ENCODE measurements at places on chromosomes 7 and 10. TPM values are rescaled to one million over a fixed set of nuclear protein-coding genes. Genes with fewer than 3 reads are reported as not detected.

DNA sequence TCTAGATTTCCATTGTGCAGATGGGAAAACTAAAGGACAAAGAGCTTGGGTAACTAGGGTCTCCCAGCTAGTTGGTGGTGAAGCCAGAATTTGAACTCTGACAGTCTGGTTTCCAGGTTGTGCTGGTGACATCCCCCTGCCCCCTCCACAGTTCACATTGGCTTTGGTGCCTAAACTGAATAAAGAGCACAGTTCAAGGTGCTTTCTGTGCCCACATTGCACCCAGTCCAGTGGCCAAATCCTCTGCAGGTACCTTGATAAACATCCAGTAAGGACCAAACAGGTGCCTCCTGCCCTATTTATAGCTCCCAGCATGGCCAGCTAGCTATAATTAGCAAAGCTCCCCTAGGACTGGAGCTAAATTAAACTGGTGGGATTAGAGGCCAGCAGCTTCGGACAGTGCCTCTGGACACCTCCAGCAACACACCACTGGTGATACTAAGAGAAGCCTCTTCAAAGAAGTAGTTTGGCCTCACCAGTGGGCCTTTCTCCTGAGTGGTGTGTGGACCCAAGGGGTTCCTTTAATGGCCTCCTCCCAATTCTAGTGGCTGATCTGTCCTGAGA lies 59.9 kb downstream of the KCNMA1 start:
- H3K27ac ChIP-seq = no peak overlapping the region
- H3K36me3 ChIP-seq = 0 out of 2 replicates have a peak, but pooled peaks cover 3% of the 10 kb centered on the region
- H3K27me3 ChIP-seq = no peaks in the 10 kb centered on the region
- DNase-seq = no peak
- no peak overlapping the region for H3K4me3 ChIP-seq

DNA sequence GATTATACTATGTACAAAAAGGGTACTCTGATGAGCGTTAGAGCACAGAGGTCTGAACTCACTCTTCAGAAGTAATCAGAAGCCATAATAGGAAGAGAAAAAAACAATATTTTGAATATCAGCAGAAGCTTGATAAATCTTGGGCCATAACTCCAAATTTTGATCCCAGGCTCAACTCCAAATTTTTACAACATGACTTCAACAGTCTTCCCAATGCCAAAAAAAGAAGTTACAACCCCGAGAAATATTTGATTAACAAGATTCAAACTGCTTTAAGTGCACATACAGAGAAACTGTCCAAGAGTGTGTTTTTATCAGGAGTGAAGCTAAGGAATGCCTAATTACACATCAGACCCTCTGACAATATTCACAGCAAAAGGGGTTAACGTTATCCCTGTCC lies 7.5 kb downstream of the MPP7 start:
- H3K27ac ChIP-seq = no peak overlapping the region
- H3K4me1 ChIP-seq = peaks cover 15% of the 10 kb centered on the region
- no peaks in the 10 kb centered on the region for H3K36me3 ChIP-seq

DNA sequence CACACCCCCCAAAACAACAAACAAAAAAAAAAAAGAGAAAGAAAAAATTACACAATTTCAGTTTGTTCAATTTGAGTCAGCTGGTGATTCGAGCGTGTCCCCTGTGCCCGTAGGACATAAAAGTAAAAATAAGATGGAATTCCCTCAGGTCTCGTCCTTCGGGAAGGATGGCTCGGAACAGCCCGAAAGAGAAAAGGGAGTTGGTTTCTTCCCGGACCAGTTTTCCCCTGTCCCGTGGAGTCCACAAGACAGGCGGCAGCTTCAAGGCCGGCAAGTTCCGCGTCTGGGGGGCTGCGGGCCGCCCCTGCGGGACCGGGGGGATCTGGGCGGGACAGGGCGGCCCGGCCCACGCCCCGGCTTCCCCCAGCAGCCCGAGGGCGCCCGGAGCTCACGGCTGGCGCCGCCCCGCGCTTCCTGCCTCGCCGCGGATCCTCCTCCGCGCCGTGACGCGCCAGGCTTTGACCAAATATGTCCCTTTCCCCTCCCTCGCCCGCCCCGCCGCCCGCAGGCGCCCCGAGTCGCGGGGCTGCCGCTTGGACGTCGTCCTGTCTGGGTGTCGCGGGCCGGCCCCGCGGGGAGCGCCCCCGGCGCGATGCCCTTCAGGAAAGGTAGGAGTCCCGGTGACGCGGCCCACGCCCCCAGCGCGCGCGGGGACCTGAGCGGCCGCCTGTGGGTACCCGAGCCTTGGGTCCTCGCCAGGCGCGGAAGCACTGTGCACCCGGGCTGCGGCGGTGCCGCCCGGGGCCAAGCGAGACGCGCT lies 55.8 kb downstream of the RBM17 start:
- H3K27ac ChIP-seq = no peak overlapping the region
- H3K36me3 ChIP-seq = no peaks in the 10 kb centered on the region
- H3K27me3 ChIP-seq = no peaks in the 10 kb centered on the region
- peak overlapping the region; percentile 75 for H3K4me3 ChIP-seq
- H3K4me1 ChIP-seq = peaks cover 6% of the 10 kb centered on the region

GRCh38 chr10:31374146-31374696 lies 55.2 kb downstream of the ZEB1 start:
- H3K36me3 ChIP-seq = no peaks in the 10 kb centered on the region
- H3K27me3 ChIP-seq = no peaks in the 10 kb centered on the region
- no peak overlapping the region for H3K27ac ChIP-seq
- H3K4me1 ChIP-seq = no peaks in the 10 kb centered on the region
- no peak for DNase-seq
- no peak overlapping the region for H3K4me3 ChIP-seq

GRCh38 chr7:150374472-150374871 lies 4.7 kb upstream of the ZNF775 start:
- H3K36me3 ChIP-seq = no peaks in the 10 kb centered on the region
- DNase-seq = no peak
- no peak overlapping the region for H3K4me3 ChIP-seq
- no peak overlapping the region for H3K27ac ChIP-seq

DNA sequence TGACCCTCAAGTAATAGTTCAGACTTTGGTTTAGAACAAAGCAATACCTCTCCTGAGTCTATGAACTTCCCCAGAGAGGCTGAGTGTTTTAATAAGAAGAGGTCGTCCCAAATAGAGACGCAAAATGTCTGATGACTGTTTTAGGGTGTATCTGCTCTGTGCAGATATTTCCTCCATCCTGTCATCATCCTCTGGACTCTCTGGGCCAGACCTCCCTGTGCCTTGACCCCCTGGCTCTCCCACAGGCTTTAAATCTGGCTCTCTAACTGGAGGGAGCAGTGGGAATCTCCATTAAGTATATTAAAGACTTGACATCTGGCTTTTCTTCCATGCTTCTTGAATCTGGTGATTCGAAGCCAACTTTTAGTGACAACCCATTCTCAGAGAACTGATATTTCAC lies 633.3 kb downstream of the INHBA start:
- H3K36me3 ChIP-seq = no peaks in the 10 kb centered on the region
- no peaks in the 10 kb centered on the region for H3K27me3 ChIP-seq
- no peak overlapping the region for H3K27ac ChIP-seq
- no peak overlapping the region for H3K4me3 ChIP-seq
- H3K4me1 ChIP-seq = peaks cover 14% of the 10 kb centered on the region

DNA sequence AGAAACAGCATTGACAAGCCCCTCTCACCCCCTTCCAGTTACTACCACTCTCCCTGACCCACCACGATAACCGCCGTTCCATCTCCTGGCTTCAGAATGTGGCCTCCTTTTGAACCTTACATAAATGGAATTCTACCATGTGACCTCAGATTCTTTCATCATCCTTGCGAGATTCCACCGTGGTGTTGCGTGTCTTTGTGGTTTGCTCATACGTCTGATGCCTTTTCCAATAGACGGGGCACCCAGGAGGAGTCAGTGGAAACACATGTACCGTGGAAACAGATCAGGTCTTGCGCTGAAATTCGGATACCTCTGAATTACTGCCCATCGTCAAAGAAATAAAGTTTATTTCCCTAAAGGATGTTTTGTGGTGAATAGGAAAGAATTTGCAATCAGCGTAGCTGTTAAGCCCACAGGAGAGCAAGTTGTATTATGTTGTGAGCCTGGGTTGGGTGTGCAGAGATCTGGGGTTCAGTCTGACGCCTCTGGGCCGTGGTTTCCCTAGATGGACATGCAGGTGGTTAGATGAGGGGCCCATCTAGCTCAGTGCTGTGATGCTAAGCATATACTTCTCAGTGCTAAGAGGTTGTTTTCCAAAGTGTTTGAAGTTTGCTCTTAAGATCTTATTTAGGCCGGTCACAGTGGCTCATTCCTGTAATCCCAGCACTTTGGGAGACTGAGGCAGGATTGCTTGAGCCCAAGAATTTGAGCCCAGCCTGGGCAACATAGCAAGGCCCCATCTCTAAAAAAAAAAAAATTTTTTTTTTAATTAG lies 29.1 kb downstream of the GTF2IRD1 start:
- H3K27me3 ChIP-seq = no peaks in the 10 kb centered on the region
- H3K4me1 ChIP-seq = peaks cover 19% of the 10 kb centered on the region
- H3K4me3 ChIP-seq = no peak overlapping the region
- no peak overlapping the region for H3K27ac ChIP-seq
- no peak for DNase-seq

GRCh38 chr7:87312215-87312865 lies 33.1 kb upstream of the CROT start:
- no peak overlapping the region for H3K4me3 ChIP-seq
- 0 out of 2 replicates have a peak, but pooled peaks cover 3% of the 10 kb centered on the region for H3K27me3 ChIP-seq
- peaks cover 13% of the 10 kb centered on the region for H3K4me1 ChIP-seq
- H3K27ac ChIP-seq = no peak overlapping the region
- no peaks in the 10 kb centered on the region for H3K36me3 ChIP-seq
- DNase-seq = peak; percentile 75

DNA sequence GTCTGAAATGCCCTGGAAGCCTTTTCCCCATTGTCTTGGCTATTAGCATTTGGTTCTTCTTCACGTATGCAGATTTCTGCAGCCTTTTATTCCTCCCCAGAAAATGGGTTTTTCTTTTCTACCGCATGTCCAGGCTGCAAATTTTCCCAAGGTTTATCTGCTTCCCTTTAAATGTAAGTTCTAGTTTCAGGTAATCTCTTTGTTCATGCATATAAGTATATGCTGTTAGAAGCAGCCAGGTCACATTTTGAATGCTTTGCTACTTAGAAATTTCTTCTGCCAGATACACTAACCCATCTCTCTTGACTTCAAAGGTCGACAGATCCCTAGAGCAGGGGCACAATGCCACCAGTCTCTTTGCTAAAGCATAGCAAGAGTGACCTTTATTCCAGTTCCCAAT lies 12.3 kb downstream of the THAP5 start:
- no peak overlapping the region for H3K4me3 ChIP-seq
- no peak overlapping the region for H3K27ac ChIP-seq
- DNase-seq = no peak
- H3K4me1 ChIP-seq = no peaks in the 10 kb centered on the region
- no peaks in the 10 kb centered on the region for H3K27me3 ChIP-seq

GRCh38 chr10:69800109-69800508 lies 1.6 kb upstream of the COL13A1 start:
- no peak overlapping the region for H3K27ac ChIP-seq
- no peak overlapping the region for H3K4me3 ChIP-seq
- peaks cover 47% of the 10 kb centered on the region for H3K4me1 ChIP-seq
- DNase-seq = peak; percentile 93
- no peaks in the 10 kb centered on the region for H3K36me3 ChIP-seq

DNA sequence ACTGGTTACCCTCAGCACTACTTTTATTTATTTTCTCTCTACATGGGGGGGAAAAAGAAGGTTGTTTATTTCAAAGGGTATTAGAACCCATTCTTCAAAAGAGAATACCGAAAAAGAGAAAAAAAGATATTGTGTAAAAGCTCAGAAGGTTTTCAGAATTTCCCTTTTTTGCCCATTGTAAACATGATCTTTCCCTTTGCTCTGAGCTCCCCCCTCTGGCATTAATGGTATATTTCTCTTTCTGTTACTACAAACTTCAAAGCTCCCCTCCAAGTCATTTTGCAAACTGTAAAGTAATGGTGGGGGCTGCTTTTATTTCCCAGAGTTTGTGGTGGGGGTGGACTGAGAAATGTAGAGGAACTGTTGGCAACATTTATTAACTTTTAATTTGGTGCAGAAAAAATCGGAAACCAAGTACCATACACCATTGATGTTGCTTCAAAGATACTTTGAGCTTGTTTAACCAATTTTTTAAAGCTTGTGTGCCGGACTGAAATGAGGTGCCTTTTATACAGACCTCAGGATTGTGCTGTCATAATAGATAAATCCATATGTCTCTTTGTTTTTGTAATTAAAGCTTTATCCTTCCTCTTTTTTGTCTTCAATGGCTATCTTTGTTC lies 181.5 kb downstream of the EXOC4 start:
- H3K27me3 ChIP-seq = no peaks in the 10 kb centered on the region
- peak; percentile 30 for DNase-seq

DNA sequence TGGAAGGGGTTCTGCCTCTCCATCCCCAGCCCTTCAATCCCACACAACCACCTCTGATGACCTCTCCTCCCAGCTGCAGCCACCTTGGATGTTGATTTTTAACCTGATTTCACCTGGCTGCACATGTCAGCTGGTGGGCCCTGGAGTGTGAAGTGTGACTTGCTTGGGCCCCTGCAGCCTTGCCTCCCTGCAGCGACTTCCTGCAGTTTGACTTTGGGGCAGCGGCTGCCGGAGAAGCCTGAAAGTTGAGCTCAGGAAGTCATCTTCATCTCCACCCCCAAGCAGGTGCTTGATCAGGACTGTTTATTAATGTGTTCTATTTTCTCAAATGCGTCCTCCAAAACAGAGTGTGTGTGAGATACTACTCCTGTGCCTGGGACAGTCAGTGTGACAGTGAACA lies 675.2 kb upstream of the GALNT17 start:
- DNase-seq = no peak
- no peaks in the 10 kb centered on the region for H3K36me3 ChIP-seq
- no peaks in the 10 kb centered on the region for H3K27me3 ChIP-seq
- no peak overlapping the region for H3K27ac ChIP-seq

GRCh38 chr10:109103278-109103677 lies 820.0 kb downstream of the XPNPEP1 start:
- H3K27me3 ChIP-seq = no peaks in the 10 kb centered on the region
- no peak for DNase-seq
- H3K36me3 ChIP-seq = no peaks in the 10 kb centered on the region
- H3K4me3 ChIP-seq = no peak overlapping the region
- no peak overlapping the region for H3K27ac ChIP-seq
- no peaks in the 10 kb centered on the region for H3K4me1 ChIP-seq

DNA sequence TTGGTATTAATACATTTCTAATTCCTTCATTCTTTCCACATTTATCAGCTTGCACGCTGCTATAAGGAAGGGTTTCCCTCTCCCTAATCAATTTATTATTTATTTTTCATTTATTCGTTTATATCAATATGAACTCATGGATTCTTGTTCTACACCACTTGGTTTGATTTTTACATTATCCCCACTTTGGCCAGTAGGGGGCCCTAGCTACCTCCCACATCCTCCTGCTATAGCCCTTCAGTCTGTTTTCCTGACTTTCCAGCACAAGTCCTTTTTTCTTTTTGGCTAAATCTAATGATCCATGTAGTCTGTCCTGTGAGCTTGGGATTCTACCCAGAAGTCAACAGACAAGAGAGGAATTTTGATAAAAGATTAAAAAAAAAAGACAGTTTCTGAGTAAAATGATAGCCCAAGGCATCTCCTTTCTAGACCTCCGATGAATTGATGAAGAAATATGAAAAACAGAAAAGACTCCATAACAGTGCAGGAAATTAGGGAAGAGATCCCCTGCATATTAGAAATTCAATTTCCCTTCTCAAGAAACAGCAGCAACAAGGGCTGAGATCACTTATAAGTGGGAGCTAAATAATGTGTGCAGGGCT lies 47.7 kb downstream of the LYZL2 start:
- H3K27ac ChIP-seq = no peak overlapping the region
- no peaks in the 10 kb centered on the region for H3K27me3 ChIP-seq
- DNase-seq = peak; percentile 54
- no peak overlapping the region for H3K4me3 ChIP-seq

The CYP3A5 gene
- not detected for total RNA-seq

The SERPINE1 gene
- 46.1 TPM for total RNA-seq

The PPP1R9A gene
- total RNA-seq = 9.5 TPM

The ZFYVE27 gene
- 15.0 TPM for total RNA-seq
